ENCODE measurements at places on chromosomes 11 and 22. TPM values are rescaled to one million over a fixed set of nuclear protein-coding genes. Genes with fewer than 3 reads are reported as not detected.

DNA sequence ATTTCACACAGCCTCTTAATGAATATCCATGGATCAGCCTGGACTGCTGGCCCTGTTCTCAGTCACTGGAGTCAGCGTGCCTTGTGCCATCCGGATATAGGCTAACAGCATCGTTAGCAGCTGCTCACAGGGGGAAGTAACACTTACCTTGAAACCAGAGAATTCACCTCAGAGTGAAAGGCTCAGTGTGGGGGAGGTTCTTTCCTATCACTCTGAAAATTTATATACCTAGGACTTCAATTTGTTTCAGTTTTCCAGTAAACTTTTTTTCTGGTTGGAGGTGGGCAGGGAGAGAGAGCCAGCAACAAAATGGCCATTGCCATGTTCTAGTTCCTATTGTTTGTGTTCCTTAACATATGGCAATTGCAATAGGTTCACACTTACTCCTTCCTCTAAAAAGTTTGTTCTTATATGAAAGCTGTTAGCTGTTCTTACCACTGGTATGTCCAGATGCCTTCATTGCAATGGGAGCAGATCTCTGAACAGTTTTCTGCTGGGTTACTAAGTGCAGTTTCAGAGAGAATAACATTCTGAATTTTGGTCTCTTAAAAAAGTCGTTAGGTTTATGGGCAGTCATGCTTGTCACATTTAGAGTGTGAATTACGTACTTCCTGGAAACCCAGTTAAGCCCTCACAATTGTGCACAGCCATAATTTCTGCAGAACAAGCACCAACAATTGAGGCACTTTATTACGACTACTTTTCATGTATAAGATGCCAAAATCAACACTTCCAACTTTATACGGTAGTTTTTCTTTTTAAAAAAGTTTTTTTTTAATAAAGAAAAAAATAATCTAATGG, 247.6 kb downstream of the CADM1 start:
- H3K27ac ChIP-seq, result no peak overlapping the region
- no peaks in the 10 kb centered on the region for H3K36me3 ChIP-seq
- H3K27me3 ChIP-seq, result no peaks in the 10 kb centered on the region

- no peak overlapping the region for H3K27ac ChIP-seq
- H3K27me3 ChIP-seq, result no peaks in the 10 kb centered on the region
- no peak for DNase-seq
- H3K36me3 ChIP-seq, result no peaks in the 10 kb centered on the region
- no peaks in the 10 kb centered on the region for H3K4me1 ChIP-seq
- no peak overlapping the region for H3K4me3 ChIP-seq
These were observed 37.8 kb downstream of the PRR5L start for GRCh38 chr11:36333897-36334296.

The NPAT gene
- 1.6 TPM for polyA plus RNA-seq

- no peaks in the 10 kb centered on the region for H3K4me1 ChIP-seq
- no peak overlapping the region for H3K27ac ChIP-seq
- no peak overlapping the region for H3K4me3 ChIP-seq
- no peaks in the 10 kb centered on the region for H3K36me3 ChIP-seq
These were observed 6.0 kb downstream of the ART5 start for GRCh38 chr11:3635641-3636375.

GRCh38 chr11:31943056-31943780, 132.1 kb upstream of the PAX6 start:
- peaks cover 3% of the 10 kb centered on the region for H3K4me1 ChIP-seq
- H3K27me3 ChIP-seq, result no peaks in the 10 kb centered on the region
- no peaks in the 10 kb centered on the region for H3K36me3 ChIP-seq
- DNase-seq, result no peak
- no peak overlapping the region for H3K27ac ChIP-seq

The P2RY6 gene
- 1.3 TPM for polyA plus RNA-seq

DNA sequence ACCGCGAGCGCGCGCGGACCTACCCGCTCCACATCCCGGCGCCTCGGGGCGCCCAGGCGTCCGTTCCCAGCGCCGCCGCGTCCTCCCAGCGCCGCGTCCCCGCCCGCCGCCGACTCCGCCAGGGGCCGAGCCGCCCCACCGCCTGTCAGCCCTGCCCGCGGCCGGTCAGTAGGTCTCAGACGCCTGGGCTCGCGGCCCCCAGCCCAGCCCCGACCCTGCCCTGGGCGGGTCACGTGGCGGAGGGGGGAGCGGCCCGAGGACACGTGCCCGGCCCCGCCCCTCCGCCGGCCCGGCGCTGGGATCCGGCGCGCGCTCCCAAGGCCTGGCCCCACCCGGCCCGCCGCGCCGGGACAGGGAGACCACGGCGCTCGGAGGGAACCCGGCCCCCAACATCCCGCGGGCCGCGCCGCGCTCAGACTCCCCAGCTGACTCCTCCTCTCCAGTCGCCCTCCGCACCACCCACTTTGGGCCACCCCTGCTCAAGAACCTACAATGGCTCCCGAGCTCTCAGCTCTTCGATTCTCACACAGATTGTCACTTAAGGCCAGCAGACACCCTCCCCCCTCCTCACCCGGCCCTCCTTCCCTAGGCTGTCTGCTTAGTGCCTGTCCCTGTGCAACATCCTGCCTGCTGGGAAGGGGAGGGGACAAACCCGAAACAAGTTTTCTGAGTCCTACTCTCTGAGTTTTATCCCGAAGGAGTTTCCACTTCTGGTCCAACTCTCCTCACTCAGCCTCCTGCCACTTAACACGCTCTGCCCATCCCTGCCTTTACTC, at the start of gene RAB3IL1:
Gene RAB3IL1, minus strand, starts transcription at position 233 of the 776 bp plus-strand sequence. Its CDS starts 199 bp downstream, at position 34.
- H3K4me3 ChIP-seq, result peak within 1 kb of the TSS; percentile 43
- no peaks in the 10 kb centered on the region for H3K4me1 ChIP-seq
- no peaks in the 10 kb centered on the region for H3K36me3 ChIP-seq
- H3K27ac ChIP-seq, result peak within 1 kb of the TSS; percentile 61
- no peaks in the 10 kb centered on the region for H3K27me3 ChIP-seq
- peak; percentile 65 for DNase-seq

GRCh38 chr22:25496396-25497064, 67.9 kb upstream of the GRK3 start:
- no peaks in the 10 kb centered on the region for H3K36me3 ChIP-seq
- no peak overlapping the region for H3K27ac ChIP-seq
- no peak for DNase-seq

The ANKK1 gene
- not detected for polyA plus RNA-seq

GRCh38 chr22:26586556-26587325, 3.2 kb downstream of the TPST2 start:
- H3K36me3 ChIP-seq, result peaks cover 5% of the 10 kb centered on the region
- no peak overlapping the region for H3K4me3 ChIP-seq
- H3K4me1 ChIP-seq, result peaks cover 8% of the 10 kb centered on the region
- DNase-seq, result no peak
- no peaks in the 10 kb centered on the region for H3K27me3 ChIP-seq

DNA sequence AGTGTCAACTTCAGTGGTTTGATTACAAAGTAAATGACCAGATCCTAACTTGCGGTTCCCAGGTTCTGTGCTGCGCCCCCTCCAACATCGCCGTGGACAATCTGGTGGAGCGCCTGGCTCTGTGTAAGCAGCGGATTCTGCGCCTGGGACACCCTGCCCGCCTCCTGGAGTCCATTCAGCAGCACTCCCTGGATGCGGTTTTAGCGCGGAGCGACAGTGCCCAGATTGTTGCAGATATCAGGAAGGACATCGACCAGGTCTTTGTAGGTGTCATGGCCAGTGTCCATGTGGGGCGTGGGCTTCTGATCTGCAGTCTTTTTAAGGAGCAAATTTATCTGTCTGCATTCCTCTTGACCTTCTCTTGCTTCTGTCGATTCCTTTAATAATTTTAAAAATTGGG, 11.1 kb downstream of the IGHMBP2 start:
- H3K4me1 ChIP-seq, result no peaks in the 10 kb centered on the region
- H3K36me3 ChIP-seq, result peaks cover 73% of the 10 kb centered on the region
- H3K27ac ChIP-seq, result no peak overlapping the region
- DNase-seq, result no peak
- no peaks in the 10 kb centered on the region for H3K27me3 ChIP-seq

The EMID1 gene
- polyA plus RNA-seq, result 0.89 TPM

Measured in liver (tissue), 10 donors.